ENCODE measurements at places on chromosomes 4 and X.

DNA sequence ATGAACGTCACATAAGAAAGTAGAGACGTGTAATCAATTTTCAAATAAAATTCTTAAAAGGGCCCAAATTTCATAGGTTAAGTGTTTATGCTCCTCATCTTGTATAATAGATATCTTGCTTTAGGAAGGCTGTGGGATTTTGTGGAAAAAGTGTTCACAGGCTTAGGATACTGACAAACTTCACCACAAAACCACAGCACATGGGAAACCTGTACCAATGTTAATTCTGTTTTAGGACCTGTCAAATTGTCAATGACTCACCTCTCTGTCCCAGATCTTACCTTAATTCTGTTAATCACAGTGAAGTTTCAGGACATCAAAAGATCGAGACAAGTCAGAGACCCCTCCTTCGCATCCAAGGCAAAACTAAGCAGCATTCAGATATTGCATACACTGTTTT, 24.2 kb downstream of the FGFBP1 start:
- DNase-seq, result no peak

GRCh38 chrX:154412468-154412867, 1.1 kb downstream of the TAFAZZIN start:
- DNase-seq, result no peak

- no peak for DNase-seq
These were observed 1428.0 kb downstream of the PCDH7 start for GRCh38 chr4:32148111-32148666.

GRCh38 chrX:21947671-21948070, 7.2 kb downstream of the SMS start:
- DNase-seq, result no peak

DNA sequence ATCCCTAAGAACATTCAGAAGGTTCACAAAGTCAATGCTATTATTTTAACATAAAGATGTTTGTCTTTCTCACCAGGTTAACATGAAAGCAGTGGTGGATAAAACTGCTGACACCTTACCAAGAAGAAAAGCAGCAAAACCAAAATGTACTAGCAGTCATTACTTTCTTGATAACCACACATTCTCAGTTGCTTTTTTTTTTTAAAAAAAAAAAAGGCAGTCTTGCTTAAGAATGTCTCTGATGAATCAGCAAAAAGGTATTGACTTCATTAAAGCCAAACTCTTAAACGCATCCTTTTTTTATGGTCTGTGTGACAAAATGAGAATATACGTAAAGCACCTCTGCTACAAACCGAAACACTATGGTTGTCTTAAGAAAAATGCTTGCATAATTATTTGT, 31.9 kb downstream of the CDKL2 start:
- DNase-seq, result no peak

GRCh38 chr4:142272452-142272851, 573.6 kb downstream of the INPP4B start:
- DNase-seq, result no peak

- no peak for DNase-seq
These were observed 17.8 kb upstream of the MCF2 start for GRCh38 chrX:139725720-139726119.

DNA sequence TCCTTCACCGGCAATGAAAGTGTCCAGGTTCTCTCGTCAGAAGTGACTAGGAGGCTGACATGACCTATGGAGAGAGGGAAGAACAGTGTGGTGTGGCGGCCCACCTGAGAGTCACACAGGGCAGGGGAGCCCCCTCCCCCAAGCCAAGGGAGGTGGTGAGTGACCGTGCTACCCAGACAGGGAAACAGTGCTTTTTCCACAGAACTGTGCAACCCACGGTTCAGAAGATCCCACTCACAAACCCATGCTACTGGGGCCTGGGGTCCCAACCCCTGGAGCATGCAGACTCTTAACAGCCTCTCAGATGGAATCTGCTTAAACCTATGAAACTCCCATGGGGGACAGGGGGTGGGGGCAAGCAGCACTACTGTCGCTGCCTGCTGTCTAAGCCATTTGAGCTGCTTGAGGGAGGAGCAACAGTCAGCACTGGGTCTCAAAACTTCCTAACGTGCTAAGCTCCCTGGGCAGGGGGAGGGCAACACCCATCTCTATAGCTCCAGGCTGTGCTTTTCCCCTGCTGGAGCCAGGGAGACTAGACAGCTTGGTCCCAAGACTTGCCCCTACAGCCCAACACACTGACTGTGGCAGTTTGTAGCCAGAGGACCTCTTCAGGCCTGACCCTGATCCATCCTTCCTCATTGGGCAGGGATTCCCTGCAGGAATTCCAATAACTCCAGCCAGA, 850.4 kb upstream of the AADAT start:
- no peak for DNase-seq

DNA sequence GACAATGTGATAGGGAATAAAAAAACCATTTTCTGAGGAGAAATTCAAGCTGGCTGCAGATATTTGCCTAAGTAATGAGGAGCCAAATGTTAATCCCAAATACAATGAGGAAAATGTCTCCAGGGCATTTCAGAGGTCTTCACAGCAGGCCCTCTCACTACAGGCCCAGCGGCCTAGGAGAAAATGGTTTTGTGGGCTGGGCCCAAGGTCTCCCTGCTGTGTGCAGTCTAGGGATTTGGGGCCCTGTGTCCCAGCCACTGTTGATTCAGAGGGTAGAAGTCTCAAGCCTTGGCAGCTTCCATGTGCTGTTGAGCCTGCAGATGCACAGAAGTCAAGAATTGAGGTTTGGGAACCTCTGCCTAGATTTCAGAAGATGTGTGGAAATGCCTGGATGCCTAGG, 778.7 kb downstream of the CENPC start:
- no peak for DNase-seq

- no peak for DNase-seq
These were observed 437.6 kb upstream of the AGA start for GRCh38 chr4:177879851-177880250.

- DNase-seq, result no peak
These were observed 111.3 kb downstream of the AFF1 start for GRCh38 chr4:87046121-87046551.

DNA sequence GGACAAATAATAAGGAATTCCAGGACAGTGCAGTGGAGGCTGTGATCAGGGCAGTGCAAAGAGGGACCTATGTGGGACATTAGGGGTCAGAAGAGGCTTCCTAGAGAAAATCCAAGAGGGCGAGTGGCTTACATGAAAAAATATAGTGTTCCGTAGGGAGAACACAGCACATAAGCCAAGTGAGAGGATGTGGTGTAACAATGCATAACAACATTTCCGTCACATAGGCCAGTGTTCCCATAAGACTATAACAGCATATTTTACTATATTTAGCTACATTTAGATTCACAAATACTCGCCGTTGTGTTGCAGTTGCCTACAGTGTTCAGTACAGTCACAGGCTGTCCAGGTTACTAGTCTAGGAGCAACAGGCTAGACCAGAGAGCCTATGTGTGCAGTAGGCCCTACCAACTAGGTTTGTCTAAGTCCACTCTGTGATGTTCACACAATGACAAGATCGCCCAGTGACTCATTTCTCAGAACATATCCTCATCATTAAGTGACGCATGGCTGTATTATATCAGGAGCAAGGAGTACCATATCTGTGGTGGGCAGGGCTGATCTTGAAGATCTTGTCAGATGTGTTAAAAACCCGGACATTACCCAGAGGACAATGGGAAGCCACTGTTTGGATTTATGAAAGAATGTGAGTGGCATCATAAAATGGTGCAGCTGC, 74.0 kb upstream of the TBL1X start:
- DNase-seq, result no peak

GRCh38 chr4:80798082-80798481, 232.4 kb upstream of the BMP3 start:
- DNase-seq, result no peak

DNA sequence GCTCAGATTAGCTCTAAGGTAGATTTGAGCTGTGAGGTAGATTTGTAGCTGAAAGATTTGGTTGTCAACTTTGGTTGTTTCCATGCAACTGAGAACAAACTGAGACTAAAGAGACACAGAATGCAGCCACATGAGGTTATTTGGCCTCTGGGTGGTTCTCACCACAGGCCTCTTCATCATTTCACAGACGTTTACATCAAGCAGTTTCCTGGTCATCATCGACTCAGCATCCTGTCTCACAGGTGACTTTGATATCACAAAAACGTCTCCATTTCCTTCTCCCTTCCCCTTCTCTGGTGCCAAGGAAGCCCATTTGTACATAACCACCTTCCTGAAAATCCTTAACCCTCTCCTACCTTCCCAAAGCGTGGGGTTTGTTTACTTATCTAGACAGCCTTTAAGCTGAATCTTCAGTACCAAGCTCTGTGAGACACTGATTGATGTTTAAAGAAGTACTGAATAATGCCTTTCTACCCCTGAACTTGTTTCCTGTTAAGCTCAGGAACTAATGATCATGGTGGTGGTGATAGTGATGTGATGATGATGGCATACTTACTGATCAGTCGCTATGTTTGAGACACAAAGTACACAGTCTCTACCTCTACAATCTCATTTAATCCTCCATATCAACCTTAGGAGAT, 81.9 kb downstream of the FAM114A1 start:
- no peak for DNase-seq

- DNase-seq, result no peak
These were observed 131.8 kb upstream of the TMLHE start for GRCh38 chrX:155744534-155744933.

DNA sequence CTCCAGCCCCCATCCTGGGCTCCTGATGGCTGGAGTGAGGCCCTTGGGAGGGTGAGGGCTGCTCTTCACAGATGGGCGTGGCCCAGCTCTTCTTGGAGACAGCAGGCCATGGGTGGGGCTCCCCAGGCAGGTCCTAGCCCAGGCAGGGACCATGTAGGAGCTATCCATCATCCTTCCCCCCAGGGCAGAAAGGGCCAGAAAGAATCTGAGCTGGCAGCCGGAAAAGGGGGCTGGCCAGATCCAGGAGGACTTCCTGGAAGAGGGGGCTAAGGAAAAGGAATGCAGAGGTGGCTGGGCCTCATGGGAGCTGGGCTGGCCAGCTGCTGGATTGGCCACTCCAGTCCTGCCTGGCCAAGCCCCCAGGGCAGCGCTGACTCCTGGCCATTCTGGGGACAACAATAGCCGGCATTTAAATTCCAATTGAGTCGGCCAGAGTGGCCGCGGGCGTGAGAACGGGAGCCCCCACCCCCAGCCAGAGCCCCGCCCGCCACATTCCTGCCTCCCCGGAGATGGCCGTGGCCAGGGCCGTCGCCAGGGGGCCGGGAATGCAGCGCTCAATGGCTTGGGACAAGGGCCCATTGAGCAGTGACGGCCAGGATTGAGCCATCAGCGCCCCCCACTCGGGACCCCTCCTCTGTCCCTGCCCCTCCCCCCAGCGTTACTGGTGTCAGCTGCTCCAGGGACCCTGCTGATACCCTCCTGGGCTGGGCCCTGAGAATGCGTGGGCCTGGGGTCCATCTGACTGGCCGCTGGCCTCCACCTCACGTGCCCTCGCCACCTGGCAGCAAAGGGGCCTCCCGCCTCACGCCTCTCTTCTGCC, 15.1 kb upstream of the FGFR3 start:
- no peak for DNase-seq

- no peak for DNase-seq
These were observed 654.1 kb downstream of the STIM2 start for GRCh38 chr4:27514711-27515110.

DNA sequence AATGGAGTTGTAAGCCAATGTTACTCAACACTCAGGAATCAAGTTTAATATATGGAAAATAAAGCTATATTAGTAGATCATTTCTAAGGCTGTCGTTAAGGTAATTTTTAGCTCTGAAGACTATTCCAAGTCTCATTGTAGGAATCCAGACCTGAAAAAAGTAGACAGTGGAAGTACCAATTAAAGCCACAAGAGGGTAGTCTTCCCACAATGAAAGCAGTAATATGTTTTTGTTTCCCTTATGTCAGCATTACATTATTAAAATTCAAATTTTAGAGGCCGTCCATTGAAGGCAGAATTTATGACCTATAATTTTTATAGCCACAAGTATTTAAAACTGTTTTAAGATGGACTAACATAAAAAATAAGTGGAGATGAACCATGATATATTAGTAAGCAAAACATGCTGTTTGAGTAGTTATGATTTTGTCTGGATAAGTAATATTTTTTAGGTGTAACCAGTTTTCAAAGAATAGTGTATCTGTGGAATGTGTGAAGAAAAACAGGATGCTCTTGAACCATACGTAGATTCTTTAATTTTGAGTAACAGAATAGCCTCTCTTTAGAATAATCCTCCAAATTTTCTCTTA, 372.6 kb upstream of the TECRL start:
- DNase-seq, result no peak

DNA sequence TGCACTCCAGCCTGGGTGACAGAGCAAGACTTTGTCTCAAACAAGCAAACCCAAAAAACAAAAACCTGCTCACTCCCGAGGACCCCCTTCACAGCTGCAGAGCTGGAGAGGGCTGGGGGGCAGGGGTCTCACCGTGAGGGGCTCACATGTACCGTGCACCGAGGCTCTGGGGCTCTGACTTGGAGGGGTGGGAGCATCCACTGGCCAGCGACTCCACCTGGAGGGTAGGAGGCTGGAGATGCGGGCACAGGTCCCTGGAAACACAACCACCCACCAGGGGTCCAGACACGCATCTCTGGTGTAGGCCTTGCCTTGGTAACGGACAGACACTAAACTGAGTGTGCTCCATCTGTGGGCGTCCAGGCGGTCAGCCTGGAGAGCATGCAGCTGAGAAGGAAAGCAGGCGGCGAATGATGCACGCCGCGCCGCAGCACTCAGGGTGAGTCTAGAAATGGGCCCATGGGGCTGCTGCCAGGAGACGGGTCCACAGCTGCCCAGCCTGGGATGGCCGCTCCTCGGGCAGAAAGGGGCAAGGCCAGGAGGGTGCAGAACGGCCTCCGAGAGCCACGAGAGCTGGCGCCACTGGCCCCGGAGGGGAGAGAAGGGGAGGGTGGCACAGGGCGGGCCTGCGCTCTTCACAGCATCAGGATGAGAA, 26.1 kb downstream of the PPP2R3B start:
- DNase-seq, result no peak

- DNase-seq, result no peak
These were observed 105.0 kb downstream of the SLC2A9 start for GRCh38 chr4:9916346-9916745.

DNA sequence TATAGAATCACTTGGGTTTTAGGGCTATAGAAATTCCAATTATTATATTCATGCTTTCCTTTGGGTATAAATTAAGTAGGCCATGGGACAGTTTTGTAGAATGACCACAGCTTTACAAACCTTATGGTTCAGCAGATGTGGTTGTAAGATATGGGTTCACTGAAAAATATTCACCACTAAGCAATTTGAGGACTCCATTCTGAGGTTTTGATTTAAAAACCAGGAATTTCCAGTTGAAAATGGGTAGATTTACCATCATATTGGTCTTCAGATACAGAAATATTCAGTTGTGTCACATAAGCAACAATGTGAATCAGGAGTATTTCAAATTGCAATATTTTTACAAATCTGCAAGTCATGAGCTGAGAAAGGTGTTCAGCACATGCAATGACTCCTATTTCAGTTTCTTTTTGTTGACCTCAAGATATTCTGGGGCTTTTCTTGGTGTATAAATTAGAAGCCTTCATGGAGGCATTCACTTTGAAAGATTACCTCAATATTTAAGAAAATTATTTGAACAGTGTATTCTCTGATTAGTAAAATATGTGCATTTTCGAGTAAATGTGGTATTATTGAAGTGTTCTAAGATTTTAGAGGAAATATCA, 218.4 kb upstream of the HCCS start:
- DNase-seq, result no peak

GRCh38 chrX:79035421-79035820, 90.2 kb downstream of the P2RY10 start:
- DNase-seq, result no peak
